Suppressor macrophage (primary cell): ENCODE measurements at places on chromosomes 16 and 17.

GRCh38 chr17:77035526-77035925 lies 105.2 kb upstream of the SEC14L1 start:
- DNase-seq = no peak

DNA sequence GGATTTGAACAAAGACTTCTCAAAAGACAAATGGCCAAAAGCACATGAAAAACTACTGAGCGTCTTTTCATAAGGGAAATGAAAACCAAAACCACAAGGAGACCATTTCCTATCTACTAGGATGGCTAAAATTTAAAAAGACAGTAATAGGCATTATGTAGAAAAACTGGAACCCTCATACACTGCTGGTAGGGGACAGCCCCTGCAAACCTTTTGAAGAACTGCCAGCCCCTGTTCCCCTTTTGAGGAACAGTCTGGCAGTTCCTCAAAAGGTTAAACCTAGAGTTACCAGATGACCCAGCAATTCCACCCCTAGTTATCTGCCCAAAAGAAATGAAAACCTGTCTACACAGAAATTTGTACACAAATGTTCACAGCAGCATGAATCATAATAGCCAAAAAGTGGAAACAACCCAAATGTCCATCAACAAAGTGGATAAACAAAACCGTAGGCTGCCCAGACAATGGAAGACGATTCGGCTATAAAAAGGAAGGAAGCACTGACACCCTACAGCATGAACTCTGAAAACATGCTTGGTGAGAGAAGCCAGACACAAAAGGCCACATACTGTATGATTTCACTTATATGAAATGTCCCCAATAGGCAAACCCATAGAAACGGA lies 22.9 kb downstream of the CDIP1 start:
- peak; percentile 90 for DNase-seq

DNA sequence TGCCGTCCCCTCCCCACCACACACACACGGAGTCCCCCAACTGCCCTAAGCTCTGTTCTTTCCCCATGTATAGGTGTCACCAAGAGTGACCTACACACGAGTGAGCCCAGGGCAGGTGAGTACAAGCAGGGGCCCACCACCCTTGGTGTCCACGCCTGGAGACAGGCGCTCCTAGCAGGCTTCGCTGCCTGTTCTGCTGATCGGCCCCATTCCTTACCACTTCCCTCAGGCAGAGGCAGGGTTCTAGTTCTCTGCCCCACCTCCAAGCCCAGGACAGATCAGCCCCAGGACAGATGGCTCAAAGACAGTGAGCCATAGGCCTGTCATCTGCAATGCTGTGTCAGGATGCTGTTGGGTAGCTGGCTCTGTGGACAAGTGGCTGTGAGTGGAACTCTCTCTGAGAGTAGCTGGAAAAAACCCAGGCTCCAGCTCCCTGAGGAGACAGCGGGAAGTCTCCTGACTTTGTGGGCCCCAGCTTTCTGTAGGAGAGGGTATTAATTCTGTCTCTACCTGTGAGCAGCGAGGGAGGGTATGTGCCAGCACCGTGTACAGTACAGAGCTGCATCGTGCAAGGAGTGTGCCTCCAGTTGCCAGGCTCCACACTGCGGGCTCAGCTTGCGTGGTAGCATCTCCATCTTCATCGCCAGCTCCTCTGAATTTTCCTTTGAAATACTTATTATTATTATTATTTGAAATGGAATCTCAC lies 897 bp downstream of the TP53I13 start:
- peak; percentile 27 for DNase-seq

- DNase-seq = no peak
Observed at GRCh38 chr17:81561494-81561885, 9.3 kb upstream of the FAAP100 start.

DNA sequence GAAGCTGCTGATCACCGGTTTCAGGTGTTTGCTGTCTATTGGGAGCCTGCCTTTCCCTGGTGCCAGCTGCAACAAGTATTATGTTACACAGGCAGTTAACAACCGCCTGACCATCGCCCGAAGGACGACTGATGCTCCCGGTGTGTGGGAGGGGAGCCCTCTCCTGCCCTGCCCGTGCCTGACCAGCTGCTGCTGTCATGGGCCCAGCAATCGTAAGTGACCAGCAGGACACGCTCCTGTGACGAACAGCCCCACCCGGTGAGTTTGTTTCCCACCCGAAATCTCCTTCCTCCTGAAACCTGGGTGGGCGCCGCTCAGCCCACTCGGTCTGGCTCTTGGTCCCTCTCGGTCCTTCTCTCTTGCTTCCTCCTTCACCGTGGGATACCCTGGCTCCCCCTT lies 17.9 kb upstream of the UBE2I start:
- no peak for DNase-seq

DNA sequence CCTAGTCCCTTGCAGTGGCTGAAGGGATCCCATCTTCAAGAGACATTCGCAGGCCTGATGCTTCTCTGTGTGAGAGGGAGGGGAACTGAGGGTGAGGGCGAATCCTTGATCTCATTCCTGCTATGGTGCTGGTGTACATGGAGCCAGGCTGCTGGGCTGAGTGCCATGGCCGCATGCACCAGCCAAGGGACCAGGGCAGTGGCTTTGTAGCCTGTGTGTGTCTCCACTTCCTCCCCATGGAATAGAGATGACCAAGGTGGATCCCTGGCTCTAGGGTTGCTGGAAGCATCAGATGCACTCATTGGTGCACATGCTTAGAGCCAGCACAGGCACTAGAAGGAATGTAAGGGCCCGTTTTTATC lies 195.0 kb downstream of the FOXL1 start:
- DNase-seq = no peak

- peak; percentile 54 for DNase-seq
Observed at GRCh38 chr16:88527186-88527936, 42.8 kb upstream of the ZC3H18 start.

- no peak for DNase-seq
Observed at GRCh38 chr17:69655902-69656301, 241.4 kb downstream of the MAP2K6 start.

DNA sequence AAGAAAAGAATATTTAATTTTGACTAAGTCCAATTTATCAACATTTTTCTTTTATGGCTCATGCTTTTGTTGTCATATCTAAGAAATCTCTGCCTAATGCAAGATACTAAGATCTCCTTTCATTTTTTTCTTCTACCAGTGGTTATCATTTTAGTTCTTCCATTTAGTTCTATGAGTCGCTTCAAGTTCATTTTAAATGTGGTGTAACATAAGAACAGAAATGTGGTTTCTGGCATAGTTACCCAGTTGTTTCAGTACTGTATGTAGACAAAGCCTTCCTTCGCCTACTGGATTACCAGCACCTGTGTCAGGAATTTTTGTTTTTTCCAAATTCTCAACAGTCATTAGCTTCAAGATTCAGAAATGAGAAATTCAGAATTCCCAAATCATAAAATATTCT lies 175.7 kb downstream of the PARN start:
- no peak for DNase-seq

GRCh38 chr17:75767881-75768280 lies 2.9 kb upstream of the GALK1 start:
- no peak for DNase-seq

DNA sequence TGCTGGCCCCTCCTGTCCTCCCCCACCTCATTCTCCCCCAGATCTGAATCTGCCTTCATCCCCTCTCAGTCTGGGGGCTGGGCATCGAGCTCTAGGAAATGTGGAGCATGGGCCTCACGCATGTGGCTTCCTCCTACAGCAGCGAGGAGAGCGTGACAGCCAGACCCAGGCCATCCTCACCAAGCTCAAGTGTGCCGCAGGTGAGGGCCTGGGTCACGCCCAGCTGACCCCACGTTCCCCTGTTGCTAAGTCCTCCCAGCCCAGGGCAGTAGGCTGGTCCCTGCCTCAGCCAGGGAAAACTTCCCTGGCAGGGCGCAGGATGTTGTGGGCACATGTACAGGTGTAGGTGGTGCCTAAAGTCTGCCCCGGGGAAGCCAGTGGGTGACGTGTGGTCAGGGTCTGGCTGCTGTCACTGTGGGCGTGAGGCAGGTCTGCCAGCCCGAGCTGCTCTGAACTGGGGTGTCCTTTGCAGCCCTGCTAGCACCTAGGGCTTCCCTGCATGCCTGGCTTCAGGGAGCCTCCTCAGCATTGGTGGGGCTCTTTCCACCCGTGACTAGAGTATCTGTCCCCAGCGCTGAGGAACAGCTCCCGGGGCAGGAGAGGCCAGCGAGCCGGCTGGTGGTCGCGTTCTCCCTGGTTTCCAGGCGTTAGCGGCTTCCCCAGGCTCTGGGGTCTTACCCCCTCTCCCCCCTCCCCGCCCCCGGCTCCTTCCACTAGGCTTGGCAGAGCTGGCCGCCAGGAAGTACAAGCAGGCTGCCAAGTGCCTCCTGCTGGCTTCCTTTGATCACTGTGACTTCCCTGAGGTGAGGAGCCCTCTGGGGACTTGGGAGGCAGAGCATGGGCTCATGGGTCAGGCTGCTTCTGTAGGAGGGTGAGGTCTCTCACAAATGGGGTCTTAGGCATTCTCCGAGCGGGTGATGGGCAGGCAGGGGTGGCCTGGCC lies 3.6 kb downstream of the GPS1 start:
- DNase-seq = no peak

DNA sequence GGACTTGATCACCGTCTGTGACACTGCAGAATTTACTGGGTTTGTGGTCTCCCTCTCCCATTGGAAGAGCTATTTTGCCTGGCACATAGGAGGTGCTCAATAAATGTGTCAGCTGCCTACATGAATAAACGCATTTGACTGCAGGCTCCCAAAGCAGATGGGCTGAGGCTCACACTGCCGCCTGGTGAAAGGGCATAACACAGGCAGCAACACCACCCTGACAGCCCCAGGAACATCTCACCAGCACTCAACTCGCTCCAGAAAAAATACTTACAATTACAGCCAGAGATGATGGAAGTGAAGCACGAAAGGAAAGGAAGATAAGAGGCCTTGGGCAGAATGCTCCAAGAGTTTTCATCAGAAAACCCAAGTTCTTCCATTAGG lies 73.9 kb downstream of the RPH3AL start:
- no peak for DNase-seq

DNA sequence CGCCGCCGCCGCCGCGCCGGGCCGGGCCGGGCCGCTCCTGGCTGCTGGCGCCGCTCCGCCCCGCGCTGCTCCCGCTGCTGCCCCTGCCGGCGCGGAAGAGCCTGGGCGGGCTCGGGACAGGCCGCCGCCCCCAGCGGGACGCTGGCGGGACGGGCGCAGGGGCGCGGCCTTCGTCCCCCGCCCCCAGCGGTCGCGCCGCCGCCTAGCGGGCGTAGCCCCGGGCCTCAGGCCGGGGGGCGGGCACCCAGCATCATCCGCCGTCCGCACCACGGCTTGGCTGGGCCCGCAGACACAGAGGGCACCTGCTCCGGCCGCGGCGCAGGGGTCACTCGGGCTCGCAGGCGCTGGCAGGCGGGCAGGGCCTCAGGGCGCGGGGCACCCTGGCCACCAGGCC lies at the start of gene AMFR:
AMFR (minus strand) TSS at position 107 of the 394 bp plus-strand sequence. CDS start 218 bp downstream, outside the sequence.
- DNase-seq = peak; percentile 92

- no peak for DNase-seq
Observed at GRCh38 chr17:4497101-4497824, 1.4 kb upstream of the SPNS2 start.

GRCh38 chr16:79691007-79691406 lies 90.5 kb upstream of the MAF start:
- no peak for DNase-seq

GRCh38 chr17:82105417-82105881 lies 7.4 kb upstream of the FASN start:
- DNase-seq = no peak

DNA sequence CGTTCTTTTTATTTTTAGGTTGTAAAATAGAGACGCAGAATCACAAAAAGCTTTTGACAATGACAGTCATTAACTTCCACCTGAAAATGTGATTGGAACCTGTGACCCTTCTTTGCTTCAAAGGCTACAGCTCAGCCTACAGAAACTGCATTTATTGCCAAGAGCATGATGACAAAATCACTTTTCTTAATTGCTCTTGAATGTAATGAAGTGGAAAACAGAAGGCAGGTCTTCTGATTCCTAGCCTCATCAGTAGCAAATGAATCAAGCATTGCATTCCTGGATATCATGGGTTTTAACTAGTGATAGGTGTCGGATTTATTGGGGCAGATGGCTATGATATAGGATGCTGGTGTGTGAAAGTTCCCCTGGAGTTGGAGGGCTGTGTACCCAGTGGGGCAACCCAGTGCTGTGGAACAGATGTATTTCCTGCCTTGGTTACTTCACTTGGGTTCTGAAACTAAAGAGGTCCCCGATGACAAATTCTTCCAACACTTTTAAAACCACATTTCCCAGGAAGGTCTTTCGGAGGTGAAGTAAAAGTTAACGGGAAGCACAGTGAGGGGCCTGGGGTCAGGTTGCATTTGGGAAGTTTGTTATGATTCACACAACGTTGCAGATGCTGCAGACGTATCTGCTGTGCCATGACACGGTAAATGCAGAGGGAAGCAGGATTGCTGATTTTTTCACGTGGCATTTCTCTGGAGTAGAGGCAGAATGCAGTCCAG lies 127.5 kb downstream of the HS3ST3A1 start:
- no peak for DNase-seq

DNA sequence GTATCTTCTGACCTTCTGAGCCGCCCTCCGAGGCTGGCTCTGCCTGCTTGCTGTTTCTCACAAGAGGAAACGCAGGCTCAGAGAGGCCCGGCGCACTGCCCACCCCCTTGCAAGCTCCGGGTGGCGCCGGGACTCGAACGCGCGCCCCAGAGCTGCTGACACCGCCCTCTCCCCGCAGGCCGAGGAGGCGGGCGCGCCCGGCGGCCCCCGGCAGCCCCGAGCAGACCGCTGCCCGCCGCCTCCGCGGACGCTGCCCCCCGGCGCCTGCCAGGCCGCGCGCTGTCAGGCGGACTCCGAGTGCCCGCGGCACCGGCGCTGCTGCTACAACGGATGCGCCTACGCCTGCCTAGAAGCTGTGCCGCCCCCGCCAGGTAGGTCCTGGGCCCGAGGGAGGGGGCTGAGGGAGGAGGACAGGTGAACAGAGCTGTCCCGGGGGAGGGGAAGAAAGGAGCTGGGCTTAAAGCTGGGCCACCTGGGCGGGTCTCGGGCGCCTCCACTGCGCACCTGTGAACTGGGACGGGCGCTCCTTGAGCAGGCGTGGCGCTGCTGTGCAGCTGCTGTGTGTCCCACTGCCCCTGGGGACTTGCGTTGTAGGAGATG lies 18.2 kb downstream of the WFDC1 start:
- no peak for DNase-seq

DNA sequence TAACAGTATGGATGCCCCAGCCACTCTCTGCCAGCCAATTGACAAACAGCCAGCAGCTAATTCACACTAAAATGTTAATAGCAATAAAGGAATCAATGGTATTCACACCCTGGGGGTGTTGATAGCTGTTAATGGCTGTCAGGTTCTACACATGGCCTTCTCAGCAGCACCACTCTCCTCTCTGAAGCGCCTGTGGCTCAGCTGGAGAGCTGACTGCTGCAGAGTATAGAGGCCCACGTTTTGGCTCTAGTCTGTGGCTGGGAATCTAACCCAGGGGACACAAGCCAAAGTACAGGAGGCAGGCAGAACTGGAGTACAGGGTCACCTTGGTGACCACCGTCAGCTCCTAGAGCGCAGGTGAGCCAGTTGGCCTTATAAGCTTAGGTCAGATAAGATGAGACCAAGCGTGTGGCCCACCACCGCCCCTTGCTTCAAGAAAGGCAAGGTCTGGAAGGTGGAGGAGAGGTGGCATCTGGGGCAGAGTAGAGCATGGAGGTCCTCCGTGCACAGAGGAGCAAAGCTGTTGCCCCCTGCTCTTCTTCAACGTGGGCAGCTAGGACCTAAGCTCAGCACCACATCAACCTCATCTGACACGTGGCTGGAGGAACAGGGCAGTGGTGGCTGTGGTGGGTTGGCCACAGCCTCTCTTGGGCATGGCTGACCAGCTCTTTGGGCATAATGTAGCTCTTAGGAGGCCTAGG lies 25.4 kb downstream of the CCR7 start:
- no peak for DNase-seq
